ENCODE measurements at places on chromosomes 4 and X.
A peak's percentile ranks its signal among the peaks of the same experiment; 100 is the strongest.

DNA sequence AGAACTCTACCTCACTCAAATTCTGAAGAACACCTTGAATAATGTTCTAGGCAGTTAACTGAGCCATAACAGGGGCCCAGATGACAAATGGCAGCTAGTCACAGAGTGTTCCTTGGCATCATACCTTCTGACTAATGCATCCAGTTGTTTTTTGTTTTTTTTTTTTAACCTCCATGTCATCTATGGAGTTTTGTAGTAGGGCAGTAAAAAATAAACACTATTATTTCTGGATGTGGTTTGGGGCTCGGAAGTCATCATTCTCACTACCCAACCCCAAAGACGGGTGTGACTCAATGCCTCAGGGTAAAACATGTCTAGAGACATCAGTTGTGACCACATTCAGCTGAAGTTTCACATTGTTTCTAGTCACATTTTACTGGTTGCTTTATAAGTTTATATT is 31.2 kb upstream of the MCF2 start:
- peak; percentile 34 for DNase-seq

GRCh38 chr4:3255611-3256186 is 6.7 kb downstream of the MSANTD1 start:
- no peak for DNase-seq

DNA sequence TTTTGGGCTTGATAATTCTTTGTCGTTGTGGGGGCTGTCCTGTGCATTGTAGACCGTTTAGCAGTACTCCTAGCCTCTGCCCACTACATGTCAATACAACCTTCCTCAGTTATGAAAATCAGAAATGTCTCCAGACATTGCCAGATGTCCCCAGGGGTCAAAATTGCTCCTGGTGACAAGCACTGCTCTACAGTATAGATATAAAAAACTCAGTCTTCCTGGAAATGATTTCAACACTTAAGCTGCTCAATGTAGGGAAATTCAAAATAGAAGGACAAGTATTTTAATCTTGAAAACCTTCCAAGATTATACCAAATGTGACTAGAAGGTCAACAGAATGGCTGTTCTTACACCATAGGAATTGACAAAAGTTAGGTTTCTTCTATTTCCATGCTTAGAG is 288.7 kb upstream of the MAGEB2 start:
- no peak for DNase-seq

DNA sequence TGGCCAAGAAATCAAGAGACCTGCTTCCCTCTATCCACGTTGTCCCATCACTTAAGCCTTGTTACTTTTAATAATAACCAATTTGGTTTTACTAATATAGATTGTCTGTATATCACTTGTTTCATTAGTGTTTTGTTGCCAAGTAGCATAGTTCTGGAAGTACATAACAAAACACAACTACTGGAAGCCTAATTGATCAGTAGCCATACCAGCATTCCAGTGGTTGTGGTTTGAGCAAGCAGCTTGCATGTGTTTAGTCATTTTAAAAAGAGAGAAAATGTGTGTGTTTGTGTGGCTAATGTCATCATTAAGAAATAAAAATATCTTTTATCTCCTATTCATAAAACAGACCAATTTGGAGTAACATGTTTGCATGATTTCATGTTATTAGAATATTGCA is 70.8 kb downstream of the PTPN13 start:
- DNase-seq = peak; percentile 35

DNA sequence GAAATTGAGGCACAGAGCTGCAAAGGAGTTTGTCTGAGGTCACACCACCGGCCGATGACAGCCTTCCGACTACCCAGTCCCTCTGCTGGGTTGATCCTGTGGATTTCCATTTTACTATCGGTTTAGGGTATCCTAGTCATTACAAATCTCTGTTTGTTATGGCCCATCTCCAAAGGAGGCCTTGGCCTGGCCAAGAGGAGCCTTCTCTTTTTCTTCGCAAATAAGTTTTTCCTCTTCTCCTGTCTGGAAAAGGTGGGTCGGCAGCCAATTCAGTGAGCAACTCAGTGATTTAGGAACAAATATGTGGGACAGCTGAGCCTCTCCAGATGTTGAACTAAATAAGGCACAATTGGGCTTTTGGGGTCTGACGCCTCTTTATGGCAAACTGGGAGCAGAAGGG is 169.2 kb upstream of the RBPJ start:
- DNase-seq = no peak

GRCh38 chr4:3736806-3737205 is 29.4 kb upstream of the ADRA2C start:
- DNase-seq = no peak

DNA sequence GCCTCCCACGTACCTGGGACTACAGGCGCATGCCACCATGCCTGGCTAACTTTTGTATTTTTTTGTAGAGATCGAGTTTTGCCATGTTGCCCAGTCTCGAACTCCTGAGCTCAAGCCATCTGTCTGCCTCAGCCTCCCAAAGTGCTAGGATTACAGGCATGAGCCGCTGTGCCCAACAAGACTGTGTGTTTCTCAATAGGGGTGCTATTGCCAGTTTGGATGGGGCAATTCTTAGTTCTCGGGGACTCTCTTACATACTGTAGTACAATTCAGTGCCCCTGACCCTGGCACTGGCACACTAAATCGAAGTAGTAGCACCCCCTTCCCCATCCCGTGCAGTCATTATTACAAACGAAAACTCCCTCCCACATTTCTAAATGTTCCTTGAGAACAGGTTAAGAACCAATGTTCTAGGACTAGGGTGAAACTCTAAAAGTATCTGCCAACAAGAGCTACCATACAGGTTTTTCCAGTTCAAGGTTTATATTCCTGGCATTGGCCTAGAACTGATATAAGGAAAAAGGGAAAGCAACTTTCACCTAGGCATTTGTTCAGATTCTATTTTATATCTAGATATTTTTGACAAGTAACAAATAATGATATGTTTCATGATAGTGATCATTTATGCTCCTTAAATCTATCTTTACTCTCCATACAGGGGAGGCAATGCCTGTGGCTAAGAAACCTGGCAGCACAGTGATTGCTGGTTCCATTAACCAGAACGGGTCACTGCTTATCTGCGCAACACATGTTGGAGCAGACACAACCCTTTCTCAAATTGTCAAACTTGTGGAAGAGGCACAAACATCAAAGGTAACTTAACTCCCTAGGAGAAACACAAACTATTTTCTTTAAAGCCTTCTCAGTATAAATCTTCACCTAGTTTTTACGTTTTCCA is 50.4 kb upstream of the PGAM4 start:
- no peak for DNase-seq

GRCh38 chr4:100849319-100849718 is 331.5 kb upstream of the EMCN start:
- DNase-seq = no peak

- DNase-seq = no peak
Observed at GRCh38 chrX:134721766-134722532, 63.7 kb upstream of the PLAC1 start.

DNA sequence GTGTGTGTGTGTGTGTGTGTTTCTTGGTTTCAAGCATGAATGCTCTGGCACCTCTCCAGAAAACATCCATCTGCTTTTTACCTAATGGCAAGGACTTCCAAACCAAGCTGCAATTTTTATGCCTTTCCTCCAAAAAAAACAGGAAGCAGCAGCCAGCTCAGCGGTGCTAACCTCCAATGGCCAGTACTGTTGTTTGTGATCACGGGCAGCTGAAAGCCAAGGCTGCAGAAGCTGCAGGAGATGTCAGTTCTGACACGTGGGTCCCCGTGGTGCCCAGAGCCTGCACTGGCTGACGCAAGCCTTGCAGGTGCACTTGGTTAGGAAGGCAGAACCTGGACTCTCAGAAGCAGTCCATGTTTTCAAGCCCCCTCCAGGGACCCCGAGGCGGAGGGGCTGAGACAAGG is 313.6 kb upstream of the DDX53 start:
- DNase-seq = peak; percentile 44

GRCh38 chr4:182225257-182225852 is 17.8 kb upstream of the TENM3 start:
- DNase-seq = no peak

DNA sequence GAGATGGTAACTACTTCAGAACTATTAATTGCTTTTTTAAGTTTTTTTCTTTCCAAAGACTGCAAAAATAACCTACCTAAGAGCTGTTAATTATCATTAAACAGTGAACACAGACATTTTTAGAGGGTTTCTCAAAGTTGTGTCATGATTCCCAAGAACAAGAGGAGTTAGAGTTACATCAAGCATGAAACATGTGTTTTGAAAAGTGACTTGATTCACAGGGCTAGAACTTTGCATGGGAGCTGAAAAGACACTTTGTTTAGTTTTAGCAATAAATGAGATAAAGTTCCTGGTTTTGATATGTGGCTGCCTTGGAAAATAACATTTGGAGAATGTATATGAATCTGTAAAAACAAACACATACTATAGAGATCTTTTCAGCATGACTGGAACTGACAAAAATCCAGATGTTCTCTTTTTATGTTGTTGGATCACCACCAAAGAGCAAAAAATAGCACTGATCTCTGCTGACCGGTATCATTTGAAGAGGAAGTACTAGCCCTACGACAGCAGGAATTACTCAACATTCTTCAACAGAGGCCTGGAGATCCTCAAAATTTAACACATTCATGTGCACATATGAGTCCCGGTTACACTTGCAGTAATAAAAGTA is 173.0 kb upstream of the PCDH18 start:
- peak; percentile 94 for DNase-seq

GRCh38 chr4:152011469-152011868 is 250.7 kb upstream of the GATB start:
- no peak for DNase-seq

GRCh38 chr4:142671516-142671915 is 174.6 kb downstream of the INPP4B start:
- no peak for DNase-seq

- DNase-seq = no peak
Observed at GRCh38 chr4:20288047-20288650, 36.4 kb downstream of the SLIT2 start.

GRCh38 chrX:17007134-17007768 is 60.8 kb downstream of the REPS2 start:
- peak; percentile 29 for DNase-seq

- no peak for DNase-seq
Observed at GRCh38 chr4:41665636-41666207, 82.8 kb downstream of the PHOX2B start.

DNA sequence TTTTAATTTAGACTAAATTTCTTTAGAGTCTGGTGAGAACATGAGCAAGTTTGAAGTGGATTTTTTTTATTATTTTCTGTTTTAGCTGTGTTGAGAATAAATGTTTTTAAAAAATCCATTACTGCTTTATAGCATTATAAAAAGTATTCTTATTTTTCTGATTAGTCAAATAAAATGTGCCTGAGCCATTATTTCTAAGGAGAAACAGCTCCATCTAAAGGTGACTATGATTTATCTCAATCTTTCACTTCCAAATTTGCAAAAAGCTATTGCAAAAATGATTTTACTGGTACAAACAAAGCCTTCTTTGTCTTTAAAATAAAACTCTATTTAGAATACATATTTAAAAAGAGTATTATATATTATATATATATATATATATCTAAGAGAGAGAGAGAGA is 959.2 kb downstream of the FAM133A start:
- DNase-seq = no peak

GRCh38 chr4:186715077-186715476 is 8.6 kb downstream of the FAT1 start:
- no peak for DNase-seq

DNA sequence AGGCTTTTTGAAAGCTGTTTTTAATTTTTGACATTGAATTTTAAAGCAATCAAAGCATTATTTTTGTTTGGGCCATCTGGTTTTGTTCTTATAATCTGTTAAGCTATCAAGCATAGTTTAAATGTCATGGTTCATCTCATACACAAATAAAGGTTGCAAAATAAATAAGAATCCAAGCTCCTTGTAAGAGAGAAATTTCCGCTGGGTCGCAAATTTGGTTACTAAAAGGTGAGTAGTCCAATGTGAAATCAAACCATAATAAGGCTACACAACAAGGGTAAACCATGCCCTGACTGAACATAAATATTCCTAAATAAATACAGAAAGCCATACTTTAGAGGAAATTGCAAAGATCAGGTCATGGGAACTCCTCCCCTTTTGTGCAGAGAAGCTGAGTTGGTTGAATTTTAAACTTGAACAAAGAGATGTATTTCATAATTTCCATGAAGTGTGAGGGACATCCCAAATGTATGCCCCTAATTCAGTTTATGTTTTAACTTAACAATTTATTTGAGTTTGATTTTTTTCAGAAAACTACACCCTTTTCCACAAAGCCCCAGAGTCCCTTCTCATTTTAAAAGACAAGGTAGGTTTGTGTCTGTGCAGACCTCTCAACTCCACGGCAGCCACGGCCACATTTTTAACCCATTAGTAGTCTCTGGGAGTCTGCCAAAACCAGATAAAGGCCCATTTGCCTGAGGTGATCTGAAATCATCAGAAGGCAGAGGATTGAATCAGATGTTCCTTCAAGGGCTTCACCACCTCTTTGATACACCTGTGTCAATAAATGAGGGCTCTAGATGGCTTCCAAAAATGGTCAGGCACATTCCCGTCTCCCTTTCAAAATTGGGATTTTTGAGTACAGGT is 85.2 kb downstream of the PLAC1 start:
- DNase-seq = peak; percentile 62

DNA sequence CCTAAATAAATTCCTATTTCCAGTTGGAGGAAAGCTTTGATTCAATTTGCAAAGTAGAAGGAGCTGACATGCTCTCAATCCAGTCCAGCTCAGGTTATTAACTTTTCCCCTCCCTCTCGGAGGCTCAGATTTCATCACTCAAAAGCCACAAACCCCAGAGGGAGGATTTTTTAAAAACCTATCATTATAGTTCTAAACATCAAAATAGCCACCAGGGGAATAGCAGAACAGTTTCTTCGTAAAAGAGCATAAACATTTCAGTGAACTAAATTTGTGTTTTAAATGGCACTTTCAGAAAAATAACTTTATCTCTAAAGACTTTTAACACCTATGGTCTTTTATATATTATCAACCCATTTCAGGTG is 8.8 kb downstream of the GPRIN3 start:
- DNase-seq = peak; percentile 79
